Epithelial cell of prostate (primary cell): ENCODE measurements at places on chromosomes 6 and 20.

DNA sequence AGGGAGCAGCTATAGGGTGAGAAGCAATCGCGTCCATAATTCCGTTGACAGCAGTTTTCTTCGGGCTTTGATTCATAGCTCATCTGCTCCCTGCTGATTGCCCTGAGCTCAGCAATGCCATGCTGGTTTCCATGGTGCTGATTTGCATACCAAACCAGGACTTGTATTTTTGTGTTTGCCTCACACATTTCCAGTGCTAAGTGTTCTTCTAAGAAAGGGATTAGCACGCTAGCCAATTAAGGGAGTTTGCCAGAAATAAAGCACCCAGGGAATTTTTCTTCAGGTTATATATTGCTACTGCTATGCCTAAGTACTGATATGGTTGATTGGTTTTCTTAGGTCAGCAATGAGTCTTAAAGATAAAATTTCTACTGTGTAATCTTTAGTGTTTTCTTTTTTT lies 177.6 kb downstream of the PLCB1 start:
- no peak for DNase-seq

DNA sequence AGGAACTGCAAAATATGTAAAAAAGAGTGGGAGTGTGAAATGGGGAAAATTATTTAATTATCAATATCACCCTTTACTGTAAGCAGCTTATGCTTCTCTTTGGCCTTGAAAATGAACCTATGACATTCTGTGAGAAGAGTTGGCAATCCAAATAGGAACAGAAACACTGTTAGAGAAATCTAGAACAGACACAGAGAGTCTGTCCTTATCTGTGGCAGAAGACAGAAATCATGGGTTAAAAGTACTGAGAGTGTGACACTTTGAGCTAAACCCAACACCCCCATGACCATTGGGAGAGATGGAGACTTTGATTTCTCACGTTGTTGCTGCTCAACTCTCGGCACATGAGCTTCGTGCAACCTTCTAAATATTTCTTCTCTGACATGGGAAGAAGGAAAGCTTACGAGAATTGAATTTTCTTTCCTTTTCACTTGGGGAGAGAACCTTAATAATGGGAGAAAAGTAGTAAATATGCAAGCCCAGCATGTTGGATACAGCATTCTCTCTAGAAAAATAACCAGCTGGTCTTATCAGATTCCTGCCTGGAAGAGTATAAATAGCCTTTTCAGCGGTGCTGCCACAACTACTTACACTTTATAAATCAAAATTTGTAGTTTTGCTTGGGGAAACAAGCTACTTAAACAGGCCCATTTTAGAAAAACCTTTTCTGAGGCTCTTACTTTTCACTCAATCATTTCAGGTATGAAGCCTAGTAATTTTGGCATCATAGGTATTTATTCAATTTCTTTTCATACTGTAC lies 49.4 kb upstream of the NOX3 start:
- DNase-seq, result no peak

DNA sequence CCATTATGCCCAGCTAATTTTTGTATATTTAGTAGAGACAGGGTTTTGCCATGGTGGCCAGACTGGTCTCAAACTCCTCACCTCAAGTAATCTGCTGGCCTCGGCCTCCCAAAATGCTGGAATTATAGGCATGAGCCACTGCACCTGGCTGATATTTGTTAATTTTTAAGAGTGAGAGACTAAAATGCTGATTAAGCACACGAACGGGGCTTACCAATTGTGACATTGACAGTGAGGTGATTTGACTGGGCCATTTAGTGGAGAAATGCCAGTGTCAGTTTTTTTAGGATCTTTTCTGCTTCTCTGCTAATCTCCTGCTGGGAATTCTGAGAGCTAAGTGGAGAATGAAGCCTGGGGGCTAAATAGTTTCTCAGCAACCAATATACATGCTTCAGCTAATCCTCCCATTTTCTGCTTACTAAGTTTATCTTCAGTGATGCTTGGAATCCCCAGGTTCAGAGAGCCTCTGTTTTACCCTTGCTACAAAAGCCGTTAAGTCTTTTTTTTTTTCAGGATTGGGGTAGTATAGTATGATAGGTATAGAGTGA lies 9.8 kb upstream of the DEFB123 start:
- DNase-seq, result no peak

DNA sequence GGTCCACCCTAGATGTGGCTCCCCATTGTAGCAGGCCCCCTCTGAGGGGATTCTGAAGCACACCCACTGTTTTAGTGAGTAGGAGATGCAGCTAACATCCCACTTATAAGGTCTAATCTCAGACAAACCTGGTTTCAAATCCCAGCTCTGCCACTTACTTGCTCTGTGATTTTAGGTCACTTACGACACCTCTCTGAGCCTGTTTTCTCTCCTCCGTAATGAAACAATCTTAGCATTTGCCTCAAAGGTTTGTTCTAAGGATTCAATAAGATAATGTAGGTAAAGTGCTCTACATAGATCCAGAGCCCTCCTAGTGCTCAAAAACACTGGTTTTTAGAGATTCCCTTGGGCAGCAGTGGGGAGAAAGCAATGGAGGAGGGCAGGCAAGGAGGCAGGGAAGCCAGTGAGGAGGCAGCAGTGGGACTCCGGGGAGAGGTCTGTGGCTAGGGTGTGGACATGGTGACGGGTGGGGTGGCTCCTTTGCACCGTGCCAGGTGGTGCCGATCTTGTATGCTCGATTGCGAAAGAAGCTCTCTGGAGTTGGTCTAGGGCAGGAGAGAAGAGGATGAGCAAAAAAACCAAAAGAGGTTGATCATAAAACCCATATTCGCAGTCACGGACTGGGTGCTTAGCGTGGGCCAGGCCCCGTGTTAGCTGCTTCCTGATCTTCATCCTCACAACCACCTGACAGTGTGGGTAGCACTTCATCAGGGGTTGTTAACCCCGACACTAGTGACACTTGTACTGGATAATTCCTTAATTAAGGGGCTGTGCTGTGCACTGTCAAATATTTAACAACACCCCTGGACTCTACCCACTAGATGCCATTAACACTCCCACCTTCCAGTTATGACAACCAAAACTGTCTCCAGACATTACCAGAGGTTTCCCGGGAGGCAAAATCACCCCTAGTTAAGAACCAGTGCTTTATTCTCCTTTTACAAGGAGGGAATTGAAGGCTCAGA lies 16.8 kb upstream of the PTGIS start:
- no peak for DNase-seq

GRCh38 chr6:50608421-50608820 lies 104.9 kb upstream of the TFAP2D start:
- peak; percentile 3 for DNase-seq

GRCh38 chr6:40308533-40309306 lies 278.4 kb downstream of the LRFN2 start:
- no peak for DNase-seq

- DNase-seq, result no peak
These were observed 53.7 kb downstream of the CPXM1 start for GRCh38 chr20:2746636-2747265.

DNA sequence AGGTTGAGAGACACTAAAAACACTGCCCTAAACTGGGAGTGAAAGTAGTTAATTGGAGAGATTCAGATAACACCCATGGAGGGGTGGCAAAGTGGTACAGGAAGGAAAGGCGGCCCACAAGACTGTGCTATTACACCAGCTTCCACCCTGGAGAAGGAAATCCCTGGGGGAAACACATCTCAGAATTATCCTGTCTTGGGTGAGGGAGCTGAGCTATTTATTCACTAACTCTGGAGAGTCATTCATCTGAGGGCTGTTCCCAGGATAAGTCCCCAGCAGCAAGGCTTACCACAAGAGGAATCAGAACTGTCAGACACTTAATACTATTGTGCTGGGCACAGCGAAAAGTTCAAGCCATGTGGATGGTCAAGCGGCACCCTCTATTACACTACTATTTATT lies 9.9 kb downstream of the TBCC start:
- DNase-seq, result no peak

DNA sequence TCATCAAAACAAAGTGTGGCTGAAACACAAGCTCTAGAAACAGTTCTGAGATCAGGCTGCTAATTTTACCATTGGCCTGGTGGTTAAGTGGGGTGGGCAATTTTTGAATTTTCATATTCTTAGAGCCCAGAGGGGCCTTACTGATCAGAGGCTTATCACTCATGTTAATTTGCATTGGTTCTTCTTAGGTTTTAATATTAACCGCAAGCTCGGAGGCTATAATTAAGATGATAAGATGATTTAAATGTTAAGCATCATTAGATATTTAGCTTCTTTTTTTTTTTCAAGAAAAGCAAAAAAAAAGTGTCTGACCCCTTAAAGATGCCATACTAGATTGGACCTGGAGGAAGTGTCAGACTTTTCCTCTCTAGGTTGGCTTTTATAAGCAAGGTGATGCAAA lies 8.4 kb upstream of the POPDC3 start:
- no peak for DNase-seq

DNA sequence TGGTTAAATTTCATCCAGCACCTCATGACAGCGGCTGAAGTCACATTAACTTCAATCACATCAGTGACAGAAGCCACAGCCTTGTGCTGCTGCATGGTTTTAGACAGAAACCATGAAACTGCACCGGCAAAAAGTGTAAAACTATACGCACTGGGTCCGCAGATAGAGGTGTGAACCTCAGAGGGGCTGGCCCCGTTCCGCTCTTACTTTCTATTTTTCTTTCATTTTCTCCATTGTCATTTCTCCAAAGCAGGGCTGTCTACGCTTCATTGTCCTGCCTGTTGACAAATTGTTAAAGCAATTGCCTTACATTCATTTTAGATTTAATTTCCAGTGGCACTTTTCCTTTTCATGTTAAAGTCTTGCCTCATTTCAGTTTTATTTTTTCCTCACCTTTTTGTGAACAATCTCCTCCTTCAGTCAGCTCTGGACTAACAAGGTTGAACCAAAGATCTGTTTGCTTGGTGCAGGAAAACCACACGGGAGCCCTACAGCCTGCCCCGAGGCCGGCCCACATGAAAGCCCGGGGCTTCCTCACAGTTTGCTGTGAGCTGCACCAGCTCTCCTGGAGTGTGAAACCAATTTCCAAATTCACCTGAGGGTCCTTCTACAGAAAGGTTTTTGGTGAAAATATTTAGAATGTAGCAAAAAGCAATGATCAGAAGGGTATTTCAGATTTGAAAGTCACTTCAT lies 63.7 kb downstream of the PRR18 start:
- no peak for DNase-seq

DNA sequence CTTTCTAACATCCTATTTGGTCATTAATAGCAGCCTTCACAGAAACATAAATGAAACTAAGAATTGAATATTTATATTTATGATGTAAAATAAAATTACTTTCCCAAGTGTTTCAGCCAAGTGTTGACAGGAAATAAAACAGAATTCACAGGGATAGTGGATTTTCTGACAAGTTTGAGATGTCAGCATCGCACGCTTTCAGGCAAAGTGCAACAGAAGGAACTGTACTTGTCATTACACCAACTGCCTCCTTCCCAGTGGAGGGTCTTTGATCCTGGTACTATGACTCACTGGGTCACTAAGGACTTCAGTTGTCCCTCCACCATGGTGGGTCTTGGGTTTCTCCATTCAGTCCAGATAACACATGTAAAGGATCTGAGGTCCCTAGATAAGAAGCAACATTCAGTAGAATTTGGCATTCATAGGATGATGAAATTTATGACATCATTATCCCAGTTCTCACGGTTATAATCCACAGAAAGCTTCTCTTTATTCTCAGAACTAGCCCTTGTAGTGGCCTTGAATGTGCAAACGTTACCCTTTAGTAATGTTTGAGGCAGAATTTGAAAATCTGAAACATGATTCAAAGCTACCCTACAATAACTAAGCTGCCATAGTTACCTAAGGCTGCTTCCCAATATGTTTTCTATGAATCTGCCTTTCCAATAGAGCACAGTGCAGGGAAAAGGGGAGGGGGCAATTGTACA lies 3.8 kb upstream of the TNFAIP3 start:
- DNase-seq, result no peak

DNA sequence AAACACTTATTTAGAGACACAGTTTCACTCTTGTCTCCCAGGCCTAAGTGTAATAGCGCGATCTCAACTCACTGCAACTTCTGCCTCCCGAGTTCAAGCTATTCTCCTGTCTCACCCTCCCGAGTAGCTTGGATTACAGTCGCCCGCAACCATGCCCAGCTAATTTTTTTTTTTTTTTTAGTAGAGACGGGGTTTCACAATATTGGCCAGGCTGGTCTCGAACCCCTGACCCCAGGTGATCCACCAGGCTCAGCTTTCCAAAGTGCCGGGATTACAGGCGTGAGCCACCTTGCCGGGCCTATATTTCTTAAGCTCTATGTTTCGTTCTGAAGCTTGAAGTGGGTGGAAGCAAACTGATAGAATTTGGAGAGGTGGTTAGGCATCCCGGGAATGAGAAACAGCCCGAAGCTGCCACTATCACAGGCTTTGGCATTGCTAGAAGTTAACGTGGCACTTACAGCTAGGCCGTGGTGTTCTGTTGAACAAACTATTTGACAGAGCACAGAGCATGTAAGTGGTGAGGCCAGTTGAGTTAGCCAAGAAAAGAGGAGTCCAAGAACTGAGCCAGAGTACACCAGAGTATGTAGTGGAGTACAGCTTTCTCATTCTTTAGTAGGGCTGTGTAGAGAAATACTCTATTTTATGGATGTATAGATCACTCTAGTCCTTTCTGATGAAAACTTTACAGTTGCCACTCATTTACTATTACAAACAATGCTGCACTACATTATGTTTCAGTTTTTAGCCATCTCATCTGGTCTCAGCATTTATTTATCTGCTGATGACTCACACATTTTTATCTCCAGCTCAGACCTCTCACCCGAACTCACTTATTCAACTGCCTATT lies 62.0 kb upstream of the HFE start:
- no peak for DNase-seq

DNA sequence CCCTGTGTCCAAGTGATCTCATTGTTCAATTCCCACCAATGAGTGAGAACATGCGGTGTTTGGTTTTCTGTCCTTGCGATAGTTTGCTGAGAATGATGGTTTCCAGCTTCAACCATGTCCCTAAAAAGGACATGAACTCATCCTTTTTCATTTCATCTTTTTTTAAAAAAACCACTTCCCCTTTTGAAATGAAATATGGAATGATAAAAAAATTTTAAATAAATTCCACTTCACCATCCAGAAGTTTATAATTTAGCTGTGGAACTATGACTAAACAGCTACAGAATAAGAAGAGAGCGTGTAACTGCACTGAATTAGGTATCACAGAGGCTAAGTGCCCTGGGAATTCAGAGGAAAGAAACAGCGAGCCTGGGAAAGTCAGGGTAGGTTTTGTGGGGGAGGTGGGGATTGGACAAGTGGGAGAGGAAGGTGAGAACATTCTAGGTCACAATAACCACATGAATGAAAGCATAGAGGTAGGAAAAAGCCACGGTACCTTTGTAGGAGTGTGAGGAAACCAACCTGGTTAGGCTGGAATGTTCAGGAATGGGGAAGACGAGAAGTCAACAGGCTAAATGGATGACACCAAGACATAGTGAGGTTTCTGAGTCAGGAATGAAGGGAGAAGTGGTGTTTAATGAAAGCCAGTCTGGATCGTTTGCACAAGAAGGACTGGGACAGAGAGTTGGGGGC lies 11.0 kb downstream of the TRIM10 start:
- DNase-seq, result no peak

- no peak for DNase-seq
These were observed 19.1 kb upstream of the CD93 start for GRCh38 chr20:23105193-23105592.

- no peak for DNase-seq
These were observed 37.0 kb upstream of the CDKN1A start for GRCh38 chr6:36641543-36641942.

- DNase-seq, result no peak
These were observed 158.5 kb upstream of the PMEPA1 start for GRCh38 chr20:57868310-57868709.
